ENCODE measurements at places on chromosomes 1 and 21.
A peak's percentile ranks its signal among the peaks of the same experiment; 100 is the strongest.

DNA sequence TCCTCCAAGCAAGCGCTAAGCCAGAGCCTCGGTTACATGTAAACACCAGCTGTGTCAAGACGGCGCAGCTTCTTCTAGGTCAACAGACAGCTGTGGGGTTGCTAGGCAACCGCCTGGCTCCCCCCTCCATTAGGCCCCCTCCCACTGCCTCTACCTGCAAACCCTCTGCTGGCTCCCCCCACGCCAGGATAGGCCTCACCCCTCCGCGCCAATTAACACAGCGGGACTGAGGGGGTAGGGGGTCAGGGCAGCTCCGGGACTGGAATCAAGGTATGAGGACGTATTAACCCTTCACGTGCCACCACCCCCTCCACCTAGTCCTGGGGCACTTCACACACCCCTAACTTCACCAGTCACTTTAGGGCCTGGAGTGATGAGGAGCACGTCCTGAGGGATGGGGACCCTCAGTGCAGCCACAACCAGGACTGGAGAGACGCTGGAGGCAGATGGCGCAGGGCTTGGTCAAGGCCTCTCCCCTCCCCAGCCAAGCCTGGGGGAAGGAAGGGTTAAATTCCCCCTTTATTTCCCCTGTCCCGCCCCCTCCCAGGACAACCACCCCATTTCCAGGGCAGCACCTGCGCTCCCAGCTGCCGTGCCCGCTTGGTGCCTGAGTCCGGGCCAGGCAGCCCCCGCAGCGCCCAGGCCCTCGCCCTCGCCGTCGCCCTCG, 37.4 kb upstream of the WASF2 start:
- no peak for DNase-seq

DNA sequence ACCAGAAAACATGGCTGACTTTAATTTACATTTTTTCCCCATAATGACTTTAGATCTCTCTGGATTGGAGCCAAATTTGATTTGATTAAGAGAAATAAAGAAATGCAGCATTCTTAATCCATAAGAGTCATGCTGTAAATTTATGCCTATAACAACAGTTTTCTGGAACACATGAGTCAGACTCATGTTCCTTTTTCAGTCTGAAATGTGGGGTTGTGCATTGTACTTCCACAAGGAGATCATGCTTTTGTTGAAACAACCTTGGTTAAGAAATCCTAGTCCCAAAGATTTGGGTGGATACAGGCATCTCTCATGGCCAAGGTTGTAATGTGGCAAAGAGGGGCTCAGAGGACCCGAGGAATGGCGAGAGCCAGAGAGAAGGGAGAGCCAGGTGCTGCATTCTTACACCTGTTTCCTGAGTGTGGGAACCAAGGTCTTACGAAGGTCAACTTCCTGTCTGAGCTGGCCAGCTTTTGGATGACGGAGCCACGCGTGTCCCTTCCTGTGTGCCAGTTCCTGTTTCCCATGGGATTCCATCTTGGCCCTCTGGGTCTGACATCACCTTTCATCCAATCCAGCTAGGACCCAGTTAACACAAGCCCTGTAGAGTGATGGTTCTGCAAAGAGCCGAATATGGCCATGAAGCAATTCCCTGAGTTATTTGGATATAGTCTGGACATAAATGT, 23.1 kb downstream of the CLDN14 start:
- DNase-seq, result no peak

GRCh38 chr1:176656257-176656995, 193.5 kb downstream of the PAPPA2 start:
- DNase-seq, result no peak

DNA sequence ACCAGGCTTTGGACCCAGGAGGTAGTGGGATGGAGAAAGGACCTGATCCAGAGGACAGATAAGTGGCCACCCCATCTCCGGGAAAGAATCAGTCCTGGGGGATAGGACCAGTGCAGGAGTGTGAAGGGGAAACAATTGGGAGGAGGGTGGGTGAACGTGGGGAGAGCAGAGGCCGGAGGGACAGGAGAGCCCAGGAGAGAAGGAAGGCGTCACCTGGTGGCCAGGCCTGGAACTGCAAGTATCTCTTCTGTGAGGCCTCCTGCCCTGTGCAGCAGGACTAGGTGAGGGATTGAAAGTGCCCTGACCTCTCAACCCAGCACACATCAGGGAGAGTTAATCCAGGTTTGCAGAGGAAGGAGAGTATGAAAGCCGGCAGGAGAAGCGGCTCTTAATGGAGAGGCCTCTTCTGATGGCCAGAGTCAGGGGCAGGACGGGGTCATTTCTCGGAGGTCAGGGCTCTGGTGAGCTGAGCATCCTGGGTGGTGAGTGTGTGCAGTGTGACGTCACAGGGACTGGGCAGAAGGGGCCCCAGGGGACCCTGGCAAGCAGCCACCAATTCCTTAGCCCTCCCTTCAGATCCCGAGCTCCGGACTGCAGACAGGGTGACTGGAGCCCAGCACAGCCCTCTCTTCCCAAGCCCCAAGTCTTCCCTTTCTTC, 9.2 kb upstream of the LAD1 start:
- DNase-seq, result peak; percentile 21

DNA sequence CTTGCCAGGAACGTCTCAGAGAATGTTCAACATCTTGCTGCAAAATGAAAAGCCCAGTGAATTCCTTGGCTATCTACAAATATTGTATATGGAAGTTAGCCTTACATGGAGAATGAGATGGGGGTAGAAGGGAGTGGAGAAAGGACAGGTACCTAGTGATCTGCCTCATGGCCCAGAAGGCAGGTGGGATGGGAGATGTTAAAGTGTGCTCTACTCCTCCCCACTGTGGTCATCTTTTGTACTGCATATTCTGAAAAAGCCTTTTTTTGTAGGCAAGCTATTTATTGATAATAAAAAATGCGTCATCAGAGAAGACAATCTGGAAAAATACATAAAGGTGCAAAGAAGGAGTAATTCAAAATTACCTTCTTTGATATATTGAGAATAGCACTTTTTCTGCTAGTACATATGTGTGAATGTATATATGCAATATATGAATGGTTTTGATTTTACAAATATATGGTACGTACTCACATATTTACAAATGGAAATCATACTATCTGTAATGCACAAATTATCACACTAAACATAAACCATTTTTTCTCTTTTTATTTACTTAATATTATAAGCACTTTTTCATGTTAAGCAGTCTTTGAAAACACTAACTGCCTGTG, 19.1 kb upstream of the SLC5A9 start:
- DNase-seq, result no peak

- DNase-seq, result no peak
Measured at GRCh38 chr1:58548371-58548770, 1.8 kb upstream of the OMA1 start.

DNA sequence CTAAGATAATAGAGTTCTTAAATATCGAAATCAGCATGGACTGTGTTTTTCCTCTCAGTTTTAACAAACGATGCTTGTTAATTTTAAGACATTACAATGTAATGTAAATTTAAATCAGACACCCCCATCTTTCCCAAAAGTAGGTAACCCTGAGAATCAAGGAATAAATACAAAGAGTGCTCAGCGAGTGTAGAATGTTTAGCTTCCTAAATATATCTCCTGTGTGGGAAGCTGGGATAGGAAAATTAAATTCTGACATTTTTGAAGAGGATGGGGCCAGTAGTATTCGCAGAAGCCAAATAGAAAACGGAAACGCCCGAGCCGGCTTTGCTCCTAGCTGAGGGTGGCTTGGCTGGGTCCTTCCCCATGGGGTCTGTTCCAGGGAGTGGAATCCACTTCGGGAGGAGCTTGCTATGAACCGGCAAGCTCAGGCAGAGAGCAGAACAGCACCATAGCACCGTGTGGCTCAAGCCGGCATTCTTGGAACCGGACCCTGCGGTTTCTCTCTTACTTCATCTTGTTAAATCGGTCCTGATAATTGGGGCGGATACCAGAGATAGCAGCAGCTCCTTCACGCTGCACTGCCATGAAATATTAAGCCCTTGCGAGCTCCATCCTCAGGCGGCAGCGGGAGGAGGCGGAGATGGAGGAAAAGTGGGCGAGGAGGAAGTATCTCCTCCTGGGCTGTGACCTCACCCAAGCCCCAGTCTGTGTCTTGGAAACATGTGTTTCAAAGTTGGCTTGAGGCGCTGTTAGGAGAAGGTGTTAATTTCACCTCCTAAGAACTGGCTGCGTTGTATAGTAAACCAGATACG, 24.9 kb downstream of the MAP3K7CL start:
- DNase-seq, result peak; percentile 27

DNA sequence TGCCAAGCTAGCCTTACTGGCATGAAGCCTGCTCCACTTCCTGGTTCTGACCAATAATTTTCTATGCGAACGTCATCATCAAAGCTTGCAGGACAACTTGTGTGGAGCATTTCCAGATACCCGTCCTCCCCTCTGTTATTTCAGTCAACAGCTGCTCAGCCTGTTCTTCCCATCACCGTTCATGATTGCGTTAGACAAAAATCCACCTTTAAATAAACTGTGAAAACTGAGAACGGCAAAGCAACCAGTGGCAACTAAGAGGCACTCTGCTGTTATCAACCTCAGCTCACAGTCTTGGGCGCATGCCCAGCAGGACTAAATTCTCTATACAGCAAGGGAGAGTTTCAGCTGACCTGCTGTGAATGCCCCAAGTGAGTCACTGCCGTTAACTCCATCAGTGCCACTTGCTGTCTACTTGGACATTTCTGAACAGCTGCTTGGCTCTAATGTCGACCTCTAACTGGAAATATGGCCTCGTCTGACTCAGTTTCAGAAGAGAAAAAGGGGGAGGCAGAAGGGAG, 207.4 kb upstream of the RUNX1 start:
- DNase-seq, result peak; percentile 6

DNA sequence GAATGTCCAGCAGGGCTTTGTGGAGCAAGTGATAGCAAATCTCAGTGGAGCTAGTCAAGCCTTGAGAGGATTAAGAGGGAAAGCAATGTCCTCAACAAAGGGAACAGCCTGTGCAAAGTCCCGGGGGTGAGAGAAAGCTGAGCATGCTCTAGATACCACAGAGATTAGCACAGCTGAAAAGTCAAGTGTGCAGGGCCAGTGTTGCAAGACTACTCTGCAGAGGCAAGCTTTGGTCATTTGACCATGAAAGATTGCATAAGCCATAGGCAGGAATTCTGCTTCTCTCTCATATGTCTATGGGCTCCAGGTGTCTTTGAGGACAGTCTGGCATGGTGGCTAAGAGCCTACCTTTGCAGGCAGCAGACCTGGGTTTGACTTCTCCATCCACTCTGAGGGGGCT, 181.0 kb upstream of the JUN start:
- no peak for DNase-seq

DNA sequence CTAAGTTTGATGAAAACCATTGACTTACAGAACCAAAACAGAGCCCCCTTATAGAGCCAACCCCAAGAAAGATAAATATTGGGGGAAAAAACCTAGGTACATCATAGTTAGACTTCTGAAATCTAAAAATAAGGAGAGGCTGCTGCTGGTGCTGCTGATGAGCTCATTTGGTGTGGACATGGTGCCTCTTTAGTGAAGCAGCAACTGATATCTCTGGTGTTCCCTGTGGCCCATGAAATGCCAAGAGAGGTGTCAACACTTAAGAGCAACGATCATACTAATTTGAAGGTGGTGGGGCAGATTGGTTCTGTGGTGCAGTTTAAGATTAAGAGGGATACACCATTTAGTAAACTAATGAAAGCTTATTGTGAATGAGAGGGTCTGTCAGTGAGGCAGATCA, 35.9 kb downstream of the ST3GAL3 start:
- no peak for DNase-seq

- DNase-seq, result no peak
Measured at GRCh38 chr1:183694066-183694465, 41.0 kb upstream of the APOBEC4 start.

GRCh38 chr1:94560333-94560732, 18.8 kb upstream of the F3 start:
- no peak for DNase-seq

- no peak for DNase-seq
Measured at GRCh38 chr1:30283199-30283962, 440.0 kb downstream of the MATN1 start.

DNA sequence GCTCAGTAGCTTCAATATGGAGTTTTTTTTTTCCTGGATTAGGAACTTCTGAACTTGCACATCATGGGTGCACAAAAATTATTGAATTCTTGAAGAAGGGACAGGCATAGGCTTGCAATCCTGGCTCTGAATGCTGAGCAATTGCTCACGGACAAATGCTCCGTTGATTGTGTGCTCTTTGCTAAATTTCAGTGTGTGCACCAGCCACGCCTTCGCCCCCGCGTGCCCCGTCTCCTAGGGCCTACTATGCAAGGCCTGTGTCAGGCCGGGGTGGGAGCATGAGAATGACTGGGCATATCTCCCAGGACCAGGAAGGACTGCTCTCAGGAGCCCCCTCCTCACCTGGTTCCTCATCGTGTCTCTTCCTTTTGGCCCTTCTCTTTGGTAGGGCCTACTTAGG, 17.4 kb downstream of the IL6R start:
- DNase-seq, result no peak

DNA sequence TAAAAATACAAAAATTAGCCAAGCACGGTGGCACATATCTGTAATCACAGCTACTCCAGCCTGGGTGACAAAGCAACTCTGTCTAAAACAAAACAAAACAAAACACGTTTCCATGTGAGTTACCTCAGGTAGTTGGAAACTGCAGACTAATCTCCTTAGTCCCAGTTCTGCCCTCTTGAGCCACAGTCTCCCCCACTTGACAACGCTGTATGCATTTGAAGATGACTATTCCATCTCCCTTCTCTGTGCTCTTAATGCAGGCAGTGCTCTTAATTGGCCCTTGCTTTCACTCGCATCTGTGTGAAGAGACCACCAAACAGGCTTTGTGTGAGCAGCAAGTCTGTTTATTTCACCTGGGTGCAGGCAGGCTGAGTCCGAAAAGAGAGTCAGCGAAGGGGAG, 19.6 kb upstream of the DHCR24 start:
- DNase-seq, result no peak

DNA sequence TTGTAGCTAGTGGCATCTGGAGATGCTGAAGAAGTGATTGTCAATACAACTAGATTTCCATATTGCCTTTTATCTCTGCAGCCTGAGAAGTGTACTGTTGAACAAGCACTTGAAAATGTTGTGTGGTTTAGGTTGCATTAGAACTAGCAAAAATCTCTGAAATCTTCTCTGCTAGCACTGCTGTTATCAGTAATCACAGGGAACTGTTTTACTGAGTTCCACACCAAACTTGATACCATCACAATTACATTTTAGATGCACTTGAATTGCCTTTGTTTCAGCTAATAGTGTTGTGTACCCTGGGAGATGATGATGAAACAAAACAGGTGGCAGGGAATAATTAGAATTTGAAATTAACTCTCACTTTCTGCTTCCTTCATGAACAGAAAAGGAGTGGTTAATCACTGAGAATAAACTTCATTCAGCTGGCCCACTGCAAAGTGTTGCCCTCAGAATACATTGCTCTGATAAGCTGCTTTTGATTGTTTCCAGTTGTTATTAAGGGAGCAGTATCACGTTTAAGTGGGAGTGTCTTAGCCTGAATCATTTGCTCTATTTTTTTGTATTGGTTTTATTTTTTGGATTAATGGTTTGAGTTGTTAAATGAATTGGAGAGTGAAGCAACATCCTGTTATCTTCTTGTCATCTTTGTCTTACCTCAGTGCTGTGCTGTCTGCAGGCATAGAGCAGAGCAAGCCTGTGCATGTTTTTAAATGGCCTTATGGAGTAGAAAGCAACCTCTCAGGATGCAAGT, 13.0 kb downstream of the FAM20B start:
- no peak for DNase-seq

GRCh38 chr1:208002672-208003071, 91.7 kb upstream of the CD34 start:
- no peak for DNase-seq

All from putamen (tissue), 1 donor.